ENCODE measurements at places on chromosomes 6 and 20.

- no peak for DNase-seq
These were observed 127.8 kb downstream of the HFE start for GRCh38 chr6:26214803-26215584.

DNA sequence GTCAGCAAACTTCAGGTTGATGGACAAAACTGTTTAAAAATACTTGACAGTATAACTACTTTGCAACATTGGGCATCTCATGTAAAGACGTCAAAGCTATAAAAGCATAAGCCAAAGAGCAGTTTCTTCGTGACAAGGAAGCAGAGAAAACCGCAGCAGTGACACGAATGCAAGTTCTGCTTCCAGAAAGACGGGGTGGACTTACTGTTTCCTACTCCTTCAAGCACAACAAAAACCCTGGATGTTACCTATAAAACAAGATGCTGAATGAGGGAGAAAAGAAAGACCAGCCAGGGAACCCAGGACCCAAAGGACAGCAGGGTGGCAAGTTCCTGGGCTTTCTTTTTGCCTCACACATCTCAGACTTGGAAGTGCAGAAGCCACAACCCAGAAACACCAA is 98.0 kb downstream of the DLL1 start:
- DNase-seq, result no peak

GRCh38 chr6:77609106-77609505 is 43.7 kb upstream of the MEI4 start:
- no peak for DNase-seq

DNA sequence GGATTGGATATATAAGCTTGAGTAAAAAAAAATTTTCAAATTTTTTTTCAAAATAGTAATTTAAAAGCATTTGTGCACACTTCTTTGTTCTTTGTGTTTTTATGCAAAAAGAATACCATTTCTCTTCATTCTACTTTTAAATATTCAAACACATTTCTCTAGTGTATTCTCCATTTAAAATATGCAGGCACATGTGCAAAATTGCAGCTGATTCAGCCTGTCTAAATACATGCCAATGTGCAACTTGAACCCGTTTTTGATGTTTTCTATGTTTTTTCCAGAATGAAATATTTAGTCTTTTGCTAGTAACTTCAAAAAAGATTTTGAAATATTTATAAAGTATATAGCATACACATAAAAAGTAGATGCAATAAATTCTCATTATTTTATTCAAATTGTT is 411.8 kb downstream of the MMUT start:
- DNase-seq, result no peak

DNA sequence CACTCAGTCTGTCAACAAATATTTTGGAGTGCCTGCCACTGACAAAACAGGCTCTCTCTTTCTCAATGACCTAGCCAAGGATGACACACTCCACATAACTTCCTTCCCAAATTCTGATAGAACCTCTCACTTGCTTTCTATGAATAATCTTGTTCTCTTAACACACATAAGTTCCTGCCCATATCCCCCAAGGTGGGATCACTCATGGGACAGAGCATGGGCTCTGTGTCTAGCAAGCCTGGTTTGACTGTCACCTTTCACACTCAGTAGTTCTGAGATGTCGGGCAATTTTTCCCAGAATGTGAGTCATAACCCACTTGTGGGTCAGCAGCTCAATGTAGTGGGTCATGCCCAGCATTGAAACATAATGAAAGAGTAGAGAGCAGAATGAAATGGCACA is 78.1 kb downstream of the LRFN2 start:
- no peak for DNase-seq

GRCh38 chr20:62685781-62686555 is 22.7 kb upstream of the NTSR1 start:
- peak; percentile 98 for DNase-seq

GRCh38 chr6:118134206-118134605 is 227.1 kb downstream of the SLC35F1 start:
- no peak for DNase-seq

- no peak for DNase-seq
These were observed 301.8 kb downstream of the KIF16B start for GRCh38 chr20:16271450-16271849.

DNA sequence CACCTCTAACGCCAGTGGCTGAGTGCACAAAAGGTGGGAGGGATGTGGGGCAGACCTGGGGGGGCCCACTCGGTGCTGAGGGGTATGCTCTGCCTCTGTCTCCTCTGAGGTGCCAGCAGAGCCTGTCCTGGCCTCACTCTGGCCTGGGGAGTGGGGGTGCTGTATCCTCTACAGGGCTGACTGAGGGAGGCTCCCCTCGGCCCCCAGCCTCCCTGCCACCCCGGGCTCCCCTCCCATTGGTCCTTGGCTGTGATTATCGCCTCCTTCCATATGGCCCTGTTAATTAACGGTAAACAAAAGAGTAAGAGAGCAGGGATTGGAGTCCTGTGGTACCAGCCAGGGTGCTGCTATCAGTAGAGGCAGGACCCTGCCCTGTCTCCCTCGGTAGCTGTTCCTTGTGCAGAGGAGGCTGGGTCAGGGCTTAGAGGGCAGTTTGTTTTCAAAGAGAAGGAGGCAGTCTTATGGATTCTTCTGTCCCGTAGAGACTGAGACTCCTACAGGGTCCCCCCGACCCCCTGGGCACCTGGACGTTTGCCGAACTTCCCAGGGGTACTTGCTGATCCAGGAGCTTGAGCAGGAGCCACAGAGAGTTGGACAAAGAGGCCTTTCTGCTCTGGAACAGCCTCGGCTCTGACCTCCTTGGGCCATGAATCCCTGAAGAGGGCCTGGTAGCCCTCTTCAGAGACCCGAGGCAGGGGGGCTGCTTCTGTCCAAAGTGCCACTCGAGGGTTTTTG is 1.8 kb downstream of the MYT1 start:
- DNase-seq, result no peak

DNA sequence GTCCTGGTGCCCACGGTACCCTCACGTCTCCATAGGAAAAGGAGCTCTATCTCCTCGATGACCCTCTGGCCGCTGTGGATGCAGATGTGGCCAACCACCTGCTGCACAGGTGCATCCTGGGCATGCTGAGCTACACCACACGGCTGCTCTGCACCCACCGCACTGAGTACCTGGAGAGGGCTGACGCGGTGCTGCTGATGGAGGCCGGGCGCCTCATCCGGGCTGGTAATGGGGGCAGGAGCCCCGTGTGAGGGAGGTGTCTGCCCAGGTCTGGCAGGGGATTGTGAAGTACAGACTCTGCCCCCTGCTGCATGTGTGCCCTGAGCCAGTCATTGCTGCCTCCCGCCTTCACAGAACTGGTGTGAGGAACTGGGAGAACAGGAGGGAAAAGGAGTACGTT is 12.4 kb downstream of the DLK2 start:
- no peak for DNase-seq

- no peak for DNase-seq
These were observed 32.3 kb upstream of the DUSP22 start for GRCh38 chr6:259901-260508.

DNA sequence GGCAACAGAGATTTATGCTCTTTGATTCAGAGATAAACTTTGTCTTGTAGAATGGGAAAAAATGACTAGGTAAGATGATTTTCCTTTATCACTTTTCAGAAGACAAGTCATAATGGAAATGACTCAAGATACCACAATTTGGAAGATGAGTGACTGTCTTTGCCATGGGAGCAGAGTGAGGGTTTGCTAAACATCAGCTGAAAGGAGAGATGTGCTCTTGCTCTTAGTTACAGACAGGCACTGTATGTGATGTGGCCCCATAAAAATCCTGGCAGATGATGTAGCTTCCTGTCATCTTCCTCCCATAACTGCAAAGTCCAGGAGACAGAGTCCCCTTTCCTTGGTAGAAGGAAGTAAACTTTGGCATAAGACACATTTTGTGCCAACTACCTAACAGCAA is 47.6 kb downstream of the BACH2 start:
- DNase-seq, result no peak

DNA sequence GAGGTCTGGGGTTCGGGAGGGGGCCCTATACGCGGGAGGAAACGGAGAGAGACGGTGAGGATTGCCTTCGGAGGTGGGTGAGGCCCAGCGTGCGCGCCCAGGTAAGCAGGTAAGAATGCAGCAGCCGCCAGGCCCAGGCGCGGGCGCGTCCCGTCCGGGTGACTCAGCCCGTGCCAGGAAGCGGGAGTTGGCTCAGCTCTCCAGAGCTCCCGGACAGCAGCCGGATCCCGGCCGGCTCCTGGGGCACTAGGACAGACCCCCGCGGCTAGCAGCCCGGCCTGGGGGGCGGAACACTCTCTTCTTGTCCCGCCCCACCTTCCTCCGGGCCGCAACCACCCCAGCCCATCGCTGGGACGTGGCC is 1.5 kb upstream of the MDFI start:
- DNase-seq, result peak; percentile 17

DNA sequence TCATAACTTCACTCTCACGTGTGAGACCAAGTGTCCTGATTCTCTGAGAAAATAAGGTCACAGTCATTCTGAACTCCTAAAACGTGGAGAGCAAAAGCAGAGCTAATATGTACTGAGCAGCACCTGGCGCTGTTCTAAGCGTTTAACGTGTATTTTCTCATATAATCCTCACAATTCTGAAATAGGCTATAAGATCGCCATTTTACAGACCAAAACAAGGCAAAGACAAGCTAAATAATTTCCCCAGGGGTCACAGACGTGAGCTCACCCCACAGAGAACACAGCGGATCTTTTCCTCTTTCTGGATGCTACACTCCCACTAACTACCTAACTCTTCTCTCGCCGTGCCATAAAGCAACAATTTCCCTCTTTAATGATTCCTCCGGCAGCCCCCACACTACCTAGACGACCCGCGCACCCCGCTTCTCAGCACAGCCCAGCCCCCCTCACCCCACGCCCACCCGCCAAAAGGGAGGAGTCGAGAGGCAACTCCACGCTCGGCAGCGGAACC is 636 bp downstream of the SUPT3H start:
- DNase-seq, result no peak

- DNase-seq, result peak; percentile 30
These were observed 859 bp upstream of the KIF25 start for GRCh38 chr6:167996424-167997199.

DNA sequence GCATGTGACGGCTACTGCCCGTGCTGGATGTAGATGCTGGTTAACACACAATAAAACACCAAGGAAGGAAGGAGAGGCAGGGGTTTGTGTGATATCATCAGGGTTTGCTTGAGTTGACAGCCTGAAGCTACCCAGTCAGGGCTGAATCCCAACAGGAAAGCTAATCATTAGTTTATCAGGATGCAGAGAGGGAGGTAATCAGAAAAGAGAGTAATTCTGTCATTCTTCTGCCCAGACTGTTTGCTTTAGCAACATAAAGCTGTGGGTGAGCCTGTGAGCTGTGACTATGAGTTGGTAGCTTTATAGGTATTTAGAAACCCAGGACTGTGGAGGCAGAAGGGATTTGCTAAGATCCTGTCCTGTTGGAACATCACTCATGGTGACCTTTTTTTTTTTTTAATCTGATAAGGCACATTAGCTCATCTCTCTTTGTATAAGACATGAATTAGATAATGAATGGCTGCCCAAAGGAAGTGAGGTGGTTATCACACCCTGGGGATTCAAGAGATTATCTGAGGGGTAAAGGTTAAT is 79.3 kb downstream of the CAP2 start:
- DNase-seq, result peak; percentile 33
